Adipocyte (in vitro differentiated cells): ENCODE measurements at places on chromosomes 5 and 9.

GRCh38 chr9:109815366-109815947 is 35.5 kb downstream of the PALM2AKAP2 start:
- peak; percentile 36 for DNase-seq

GRCh38 chr5:65037831-65038815 is 269.4 kb downstream of the CWC27 start:
- DNase-seq: no peak

- DNase-seq: no peak
Observed at GRCh38 chr5:54608423-54609085, 91.0 kb downstream of the SNX18 start.

DNA sequence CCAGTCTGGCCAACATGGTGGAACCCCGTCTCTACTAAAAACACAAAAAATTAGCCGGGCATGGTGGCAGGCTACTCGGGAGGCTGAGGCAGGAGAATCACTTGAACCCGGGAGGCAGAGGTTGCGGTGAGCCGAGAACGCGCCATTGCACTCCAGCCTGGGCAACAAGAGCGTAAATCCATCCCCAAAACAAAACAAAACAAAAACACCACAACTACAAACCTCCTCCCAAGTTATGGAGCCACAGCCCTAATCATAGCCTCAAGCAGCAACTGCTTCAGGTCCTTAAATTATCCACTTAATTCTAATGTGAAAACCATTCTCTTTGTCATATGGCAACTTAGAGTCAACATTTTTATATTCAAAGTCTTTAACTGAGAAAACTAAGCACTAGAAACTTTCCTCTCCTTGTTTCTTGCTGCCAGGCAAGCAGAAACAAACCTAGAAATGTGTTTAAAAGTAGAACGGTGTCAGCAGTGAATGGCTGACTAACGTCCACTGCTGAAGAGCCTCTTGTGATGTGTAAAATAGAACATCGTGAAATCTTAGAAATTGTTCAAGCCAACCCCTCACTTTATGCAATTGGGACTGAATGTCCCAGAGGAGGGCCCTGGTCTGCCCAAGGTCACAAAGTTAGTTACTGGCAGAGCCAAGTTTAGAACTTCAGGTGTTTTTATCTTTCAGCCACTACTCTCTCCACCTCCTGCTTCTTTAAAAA is 5.7 kb downstream of the TMEM245 start:
- no peak for DNase-seq
